Brain pericyte (primary cell): ENCODE measurements at places on chromosomes 13 and 19.

GRCh38 chr13:33070713-33071112 lies 54.5 kb downstream of the KL start:
- DNase-seq: no peak

DNA sequence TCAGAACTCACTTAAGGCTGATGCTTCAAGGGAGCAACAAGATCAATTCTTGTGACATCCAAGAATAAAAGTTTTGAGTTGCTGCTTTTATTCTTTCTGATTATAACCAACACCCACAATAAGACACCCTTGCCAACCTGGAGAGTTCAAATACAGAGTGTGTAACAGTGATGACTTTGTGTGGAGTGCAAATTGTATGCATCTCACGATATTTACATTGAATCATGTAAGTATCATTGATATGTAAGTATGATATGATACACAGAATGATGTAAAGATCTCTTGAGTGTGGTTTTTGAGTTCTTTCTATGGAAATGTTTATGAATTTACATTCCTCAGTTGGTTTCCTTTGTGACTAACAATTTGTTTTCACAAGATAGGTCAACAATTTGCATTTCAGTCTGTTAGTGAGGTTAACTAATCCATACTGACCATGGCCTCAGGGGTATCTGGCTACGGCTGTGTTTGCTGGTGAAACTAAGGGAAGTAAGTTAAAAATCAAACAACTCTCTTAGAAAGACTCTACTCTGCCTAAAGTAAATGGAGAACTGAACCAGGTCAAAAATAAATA lies 12.4 kb downstream of the LHFPL6 start:
- DNase-seq: no peak

DNA sequence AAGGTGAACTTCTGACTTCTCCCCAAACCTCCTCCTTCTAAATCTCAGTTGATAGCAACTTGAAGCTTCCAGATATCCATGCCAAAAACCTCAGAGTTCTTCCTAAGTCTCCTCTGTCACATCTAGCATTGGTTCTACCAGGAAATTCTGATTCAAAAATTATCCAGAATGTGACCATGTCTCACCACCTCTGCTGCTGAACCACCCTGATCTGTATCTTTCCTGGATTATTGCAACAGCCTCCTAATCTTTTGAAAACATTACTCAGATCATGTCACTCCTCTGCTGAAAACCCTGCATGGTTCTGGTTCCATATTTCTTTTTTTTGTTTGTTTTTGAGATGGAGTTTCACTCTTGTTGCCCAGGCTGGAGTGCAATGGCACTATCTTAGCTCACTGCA lies 78.7 kb upstream of the TNFSF11 start:
- DNase-seq: no peak

DNA sequence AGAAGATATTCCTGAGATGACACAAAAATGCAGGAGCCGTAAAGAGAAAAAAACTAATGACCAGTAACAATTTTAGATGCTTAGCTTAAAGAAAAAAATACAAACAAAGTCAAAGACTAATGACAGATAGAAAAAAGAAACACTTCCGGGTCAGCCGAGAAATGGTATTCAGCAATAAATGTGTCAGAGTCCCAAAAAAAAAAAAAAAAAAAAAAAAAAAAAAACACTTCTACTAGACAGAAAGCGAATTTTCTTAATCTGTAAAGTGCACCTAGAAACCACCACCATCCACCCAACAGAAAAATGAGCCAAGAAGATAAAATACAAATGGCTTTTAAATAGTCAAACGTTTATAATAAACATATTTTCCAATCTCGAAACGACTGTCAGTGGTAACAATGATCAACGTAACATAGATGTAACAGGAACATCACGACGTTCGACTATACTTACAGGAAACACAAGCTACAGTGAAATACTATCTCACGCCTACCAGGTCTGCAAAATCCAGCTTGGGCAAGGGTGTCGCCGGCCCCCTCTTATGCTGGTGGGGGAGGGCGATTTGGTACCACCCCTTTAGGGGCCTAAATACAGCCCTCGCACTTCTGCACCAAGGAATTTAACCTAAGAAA lies 10.6 kb downstream of the ABHD17A start:
- no peak for DNase-seq

DNA sequence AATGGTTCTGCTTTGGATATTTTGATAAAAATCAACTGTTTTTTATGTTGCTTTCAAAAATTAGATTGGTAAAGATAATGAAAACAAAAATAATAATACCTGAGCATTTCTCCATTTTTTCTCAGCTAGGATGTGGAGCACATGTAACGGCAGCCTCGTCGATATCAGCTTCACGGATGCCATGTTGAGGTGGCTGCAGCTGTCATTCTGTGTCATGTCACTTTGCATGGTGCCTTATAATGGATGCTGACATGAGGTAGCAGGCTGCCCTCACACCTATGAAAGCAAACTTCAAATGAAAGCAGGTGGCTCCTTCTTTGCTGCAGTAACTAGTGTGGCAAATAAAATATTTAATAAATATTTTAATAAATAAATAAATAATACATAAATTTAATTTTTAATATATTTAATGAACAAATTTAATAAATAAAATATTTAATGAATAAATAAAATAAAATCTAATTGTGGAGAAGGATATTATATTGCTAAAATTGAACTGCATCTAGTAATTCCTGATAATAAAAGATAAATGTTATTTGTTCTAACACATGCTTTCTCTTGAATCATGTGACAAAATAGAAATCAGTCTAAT lies 955.7 kb upstream of the SLC10A2 start:
- no peak for DNase-seq

- no peak for DNase-seq
Observed at GRCh38 chr19:35340431-35340830, 7.3 kb upstream of the FFAR1 start.
